ENCODE measurements at places on chromosomes 3 and 15.

GRCh38 chr15:39304201-39304841, 276.6 kb upstream of the THBS1 start:
- DNase-seq: no peak

GRCh38 chr3:39106281-39106811, 1.1 kb downstream of the GORASP1 start:
- DNase-seq: no peak

GRCh38 chr3:18507333-18507732, 82.2 kb upstream of the SATB1 start:
- DNase-seq: no peak

DNA sequence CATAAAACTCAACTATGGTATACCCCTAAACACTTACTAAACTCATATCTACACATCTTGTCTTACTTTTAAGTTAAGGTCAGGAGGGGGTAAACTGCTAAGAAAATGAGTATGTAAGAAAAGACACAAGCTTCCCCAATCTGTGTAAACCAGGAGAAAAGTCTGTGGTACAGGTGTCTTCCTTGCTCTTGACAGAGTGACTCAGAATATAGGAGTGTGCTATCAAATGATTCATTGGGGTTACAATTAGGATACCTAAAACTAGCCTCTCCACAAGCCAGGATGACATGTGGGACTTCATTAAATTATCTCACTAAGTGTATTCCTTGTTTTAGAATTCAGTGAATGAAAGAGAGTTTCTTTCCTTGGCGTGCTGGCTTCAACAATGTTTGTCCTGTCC, 274.8 kb downstream of the BBX start:
- no peak for DNase-seq

DNA sequence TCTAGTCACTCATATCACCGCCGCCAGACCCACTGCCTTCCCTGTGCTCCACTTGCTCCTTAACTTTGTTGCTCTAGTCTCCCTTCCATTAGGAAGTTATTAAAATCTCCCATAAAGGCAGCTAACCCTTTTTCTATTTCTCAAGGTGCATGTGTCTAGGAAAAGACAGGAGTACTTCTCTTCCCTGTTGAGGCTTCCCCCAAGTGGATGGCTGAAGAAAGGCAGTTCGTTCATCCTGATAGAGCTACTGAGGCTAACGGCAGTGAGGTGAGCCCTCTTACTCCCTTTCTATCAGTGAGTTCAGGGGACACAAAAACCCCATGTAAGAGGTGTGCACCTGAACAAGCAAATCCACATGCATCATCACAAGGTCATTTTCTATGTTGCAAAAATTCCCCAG, 397.8 kb downstream of the IGSF11 start:
- DNase-seq: no peak

- DNase-seq: peak; percentile 39
Measured at GRCh38 chr15:63122002-63122875, 578 bp downstream of the LACTB start.

- no peak for DNase-seq
Measured at GRCh38 chr3:17775073-17775472, 32.6 kb upstream of the TBC1D5 start.
